CD4-positive, CD25-positive, alpha-beta regulatory T cell (primary cell): ENCODE measurements at places on chromosomes 6 and 20. TPM values are rescaled to one million over a fixed set of nuclear protein-coding genes. Genes with fewer than 3 reads are reported as not detected.

- DNase-seq = no peak
Observed at GRCh38 chr6:32092760-32093497, 16.2 kb downstream of the TNXB start.

PRL gene
- not detected for total RNA-seq

DNA sequence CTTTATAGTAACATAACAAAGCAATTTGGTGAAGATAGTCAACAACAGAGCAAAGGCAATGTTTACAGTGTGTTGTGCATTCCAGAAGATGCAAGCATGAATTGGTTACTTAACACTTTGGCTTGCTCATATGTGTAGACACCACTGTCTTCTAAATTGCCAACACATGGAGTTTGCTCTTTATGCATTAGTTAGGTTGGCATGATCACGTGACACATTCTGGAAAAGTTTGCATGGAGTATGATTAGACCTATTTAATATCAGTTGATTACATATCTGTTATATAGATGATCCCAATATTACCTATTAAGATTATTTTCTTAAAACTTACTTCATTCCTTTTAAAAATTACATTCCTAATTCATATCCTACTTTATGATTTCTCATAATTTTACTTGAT is 197.6 kb downstream of the RIMS1 start:
- DNase-seq = no peak

GRCh38 chr6:168009331-168009730 is 11.9 kb downstream of the KIF25 start:
- DNase-seq = no peak

- no peak for DNase-seq
Observed at GRCh38 chr20:24389686-24390085, 79.7 kb upstream of the SYNDIG1 start.

- DNase-seq = no peak
Observed at GRCh38 chr6:105492706-105493673, 90.1 kb upstream of the PREP start.

DNA sequence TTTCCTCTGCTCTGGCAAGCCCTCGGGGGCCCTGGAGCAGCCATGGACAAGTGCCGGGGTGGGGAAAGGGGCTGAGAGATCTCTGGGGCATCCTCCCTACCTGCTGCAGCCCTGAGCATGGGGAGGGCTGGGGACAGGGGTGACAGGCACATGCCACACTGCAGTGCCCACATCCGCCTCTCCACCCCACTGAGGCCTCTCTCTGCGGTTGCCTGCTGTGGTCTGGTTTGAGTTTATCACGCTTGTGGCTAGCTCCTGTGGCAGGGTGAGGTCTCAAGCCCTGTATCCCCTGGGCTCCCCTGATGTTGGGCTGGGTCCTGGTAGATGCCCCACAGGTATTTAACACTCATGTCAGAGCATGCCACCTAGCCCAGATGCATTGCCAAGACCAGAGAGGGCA is 52.9 kb upstream of the MLN start:
- peak; percentile 91 for DNase-seq

GRCh38 chr6:73743081-73743480 is 47.1 kb downstream of the CD109 start:
- DNase-seq = no peak

OR10C1 gene
- total RNA-seq = not detected
